ENCODE measurements at places on chromosomes 11 and 22. TPM values are rescaled to one million over a fixed set of nuclear protein-coding genes. Genes with fewer than 3 reads are reported as not detected.

The ARHGAP42 gene
- total RNA-seq: 6.8 TPM

The FADS2 gene
- total RNA-seq: 16.4 TPM

The KRTAP5-2 gene
- total RNA-seq: not detected

The C11orf86 gene
- not detected for total RNA-seq

The ST14 gene
- total RNA-seq: 1.6 TPM

The OR52W1 gene
- total RNA-seq: not detected

The OR51E2 gene
- total RNA-seq: not detected

The INS gene
- not detected for total RNA-seq

The SSH3 gene
- 25.9 TPM for total RNA-seq

The UBQLN3 gene
- total RNA-seq: 0.14 TPM

The OR8D1 gene
- not detected for total RNA-seq

The FAM83F gene
- total RNA-seq: 4.3 TPM

The OR52E8 gene
- total RNA-seq: not detected

The HEPACAM gene
- 0.38 TPM for total RNA-seq

The BUD13 gene
- total RNA-seq: 9.0 TPM

The XRRA1 gene
- total RNA-seq: 9.4 TPM

The FGF3 gene
- not detected for total RNA-seq

The PHF21B gene
- 1.3 TPM for total RNA-seq

The CABP7 gene
- not detected for total RNA-seq

The B3GAT1 gene
- total RNA-seq: not detected

The DCUN1D5 gene
- total RNA-seq: 24.9 TPM

The MFRP gene
- total RNA-seq: not detected

The CDC45 gene
- 0.80 TPM for total RNA-seq

The TSSK2 gene
- total RNA-seq: not detected
